ENCODE measurements at places on chromosomes 12 and 14.

GRCh38 chr12:11607313-11608081, 42.0 kb upstream of the ETV6 start:
- DNase-seq, result peak; percentile 68

GRCh38 chr12:47988073-47989022, 15.9 kb downstream of the COL2A1 start:
- peak; percentile 8 for DNase-seq

DNA sequence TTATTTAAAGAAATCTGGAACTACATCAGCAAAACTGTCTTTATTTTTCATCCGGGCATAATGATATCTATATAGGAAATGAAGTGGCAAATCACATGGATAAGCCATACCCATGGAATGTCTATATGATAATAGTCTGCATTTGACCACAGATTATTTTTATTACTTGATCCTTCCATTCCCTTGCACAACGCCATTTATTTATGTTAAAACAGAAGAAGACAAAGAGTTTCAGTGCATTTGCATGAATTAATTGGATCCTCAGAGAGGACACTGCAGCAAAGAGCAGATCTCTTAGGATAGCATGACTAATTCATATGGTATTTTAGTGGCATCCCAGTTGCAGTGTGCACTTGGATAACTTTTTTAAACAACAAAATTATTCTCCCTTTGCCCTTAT, 345.0 kb downstream of the CCDC91 start:
- peak; percentile 65 for DNase-seq

DNA sequence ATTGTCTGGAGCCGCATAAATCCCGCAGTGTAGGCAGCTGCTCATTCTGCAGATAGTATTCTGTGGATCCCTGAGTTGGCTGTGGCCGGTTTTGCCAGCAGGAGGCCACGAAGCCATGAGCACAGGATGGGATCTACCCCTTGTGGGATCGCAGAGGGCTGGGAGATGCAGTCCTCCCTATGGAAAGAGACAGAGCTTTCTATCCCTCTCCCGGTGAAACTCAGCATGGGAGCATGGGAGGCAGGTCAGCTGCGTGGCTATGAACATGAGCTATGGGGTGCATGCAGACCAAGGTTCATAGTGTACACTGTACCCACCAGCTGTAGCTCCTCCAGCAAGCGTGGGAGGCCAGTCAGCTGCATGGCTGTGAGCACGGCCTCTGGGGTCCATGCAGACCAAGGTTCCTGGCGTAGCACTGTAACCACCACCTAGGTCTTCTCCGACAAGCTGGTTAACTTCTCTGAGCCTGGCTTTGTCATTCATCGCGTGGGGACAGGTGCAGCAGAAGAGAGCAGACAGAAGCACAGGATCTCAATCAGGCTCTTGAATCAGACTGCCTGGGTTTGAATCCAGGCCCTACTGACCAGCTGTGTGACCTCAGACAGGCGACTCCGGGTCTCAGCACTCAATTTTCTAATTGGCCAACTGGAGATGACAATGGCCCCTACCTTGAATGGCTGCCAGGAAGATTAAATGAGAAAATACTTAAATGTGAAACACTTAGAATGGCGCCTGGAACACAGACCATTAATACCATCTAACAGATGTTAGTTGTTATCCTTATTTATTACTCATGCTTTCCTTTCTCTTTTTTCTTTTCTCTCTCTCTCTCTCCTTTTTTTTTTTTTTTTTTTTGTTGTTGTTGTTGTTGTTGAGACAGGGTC, 6.0 kb downstream of the BDKRB1 start:
- DNase-seq, result no peak

- peak; percentile 20 for DNase-seq
Observed at GRCh38 chr12:102120886-102121285, 903 bp downstream of the PARPBP start.

DNA sequence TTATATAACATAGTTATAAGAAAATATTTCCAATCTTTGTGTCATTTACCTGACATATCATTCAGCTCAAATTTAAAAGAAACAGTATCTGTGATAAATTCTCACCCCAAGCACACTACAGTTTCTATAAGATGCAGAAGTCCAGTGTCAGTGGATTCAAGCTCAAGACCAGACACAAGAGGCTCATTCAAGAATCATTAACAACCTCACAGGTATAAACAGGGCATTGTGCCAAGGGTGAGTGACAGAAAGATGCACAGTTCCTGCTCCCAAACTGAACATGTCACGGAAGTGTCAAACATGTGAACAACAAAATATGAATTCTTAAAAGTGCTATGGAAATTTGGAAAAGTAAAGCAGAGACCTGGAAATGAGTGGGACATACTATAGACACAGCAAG, 12.8 kb downstream of the ATP2B1 start:
- no peak for DNase-seq

DNA sequence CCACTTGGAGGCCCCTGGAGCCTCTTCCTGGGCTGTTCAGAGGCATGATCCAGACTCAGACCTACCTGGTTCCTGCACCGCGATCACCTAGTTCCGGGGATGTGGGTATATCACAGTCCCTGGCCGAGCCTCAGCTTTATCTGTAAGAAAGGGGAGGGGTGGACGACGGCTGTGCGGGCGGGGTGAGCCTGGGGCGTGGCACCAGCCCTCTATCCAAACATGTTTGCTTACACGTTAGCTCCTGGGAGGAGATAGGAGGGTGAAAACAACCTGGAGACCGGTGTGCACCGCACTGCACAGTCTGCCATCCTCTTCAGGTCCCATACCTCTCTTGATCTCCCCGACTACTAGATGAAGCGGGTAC, 1.2 kb downstream of the ANKRD9 start:
- DNase-seq, result no peak

DNA sequence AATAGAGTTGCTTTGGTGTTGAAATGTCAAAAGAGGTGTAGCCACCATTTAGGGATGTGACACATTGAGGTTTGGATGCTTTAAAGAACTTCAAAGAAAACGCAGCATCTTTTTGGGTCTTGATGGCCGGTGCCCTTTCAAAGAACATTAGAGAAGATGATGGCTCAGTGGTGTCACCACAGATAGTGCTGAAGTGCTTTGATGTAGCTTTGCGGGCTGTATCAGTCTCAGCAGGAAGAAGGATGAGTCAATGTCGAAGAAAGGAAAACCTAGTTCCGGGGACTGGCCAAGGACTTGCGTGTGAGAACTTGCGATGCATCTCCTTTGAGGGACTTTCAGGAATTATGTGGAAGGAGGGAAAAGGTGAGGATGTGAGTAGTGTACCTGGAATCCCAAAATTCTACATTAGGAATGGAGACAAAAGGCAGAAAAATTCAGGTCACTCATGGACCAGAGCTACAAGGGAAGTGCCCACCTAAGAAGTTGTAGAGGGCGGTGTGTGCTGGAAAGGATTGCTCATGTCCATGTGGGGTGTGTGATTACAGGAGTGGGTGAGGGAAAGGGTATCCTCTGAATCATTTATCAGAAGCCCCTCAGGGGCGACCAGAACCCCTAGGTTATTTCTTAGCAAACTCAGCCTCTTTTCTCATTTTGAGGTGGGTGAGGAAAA, 39.7 kb upstream of the GZMB start:
- DNase-seq, result no peak

DNA sequence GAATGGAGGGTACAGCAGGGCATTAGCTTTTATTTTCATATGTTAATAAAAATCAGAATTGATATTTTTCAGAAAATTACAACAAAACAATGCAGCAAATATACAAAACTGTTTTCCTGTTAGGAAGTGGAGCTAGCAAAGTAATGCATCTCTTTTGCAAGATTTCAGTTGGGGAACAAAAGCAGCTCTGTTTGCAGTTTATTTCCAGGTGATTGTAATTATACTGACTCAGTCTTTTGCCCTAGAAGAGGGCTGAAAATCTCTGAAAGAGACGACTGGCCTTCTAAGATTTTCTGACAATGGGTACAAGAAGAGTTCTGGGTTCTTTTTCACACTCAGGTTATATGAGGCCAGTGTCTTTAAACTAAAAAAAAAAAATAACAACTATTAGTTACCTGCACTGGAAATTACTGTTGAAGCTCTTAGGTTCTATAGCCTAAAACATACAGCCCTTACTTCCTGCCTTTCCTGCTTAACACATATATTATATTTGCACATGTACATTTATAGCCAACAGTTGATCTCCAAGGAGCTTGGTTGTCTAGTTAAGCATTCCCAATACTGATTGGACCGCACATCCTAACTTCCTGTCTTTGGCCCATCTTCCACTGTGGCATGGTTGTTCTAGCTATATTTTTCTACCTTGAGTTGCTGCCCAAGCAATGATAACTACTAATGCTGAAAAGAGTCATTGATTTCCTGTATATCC, 199.1 kb upstream of the KRR1 start:
- DNase-seq, result peak; percentile 28

GRCh38 chr14:68816943-68817430, 24.1 kb upstream of the ZFP36L1 start:
- no peak for DNase-seq

- peak; percentile 48 for DNase-seq
Observed at GRCh38 chr14:68253160-68253780, 433.7 kb downstream of the RAD51B start.

GRCh38 chr12:110661337-110661972, 27.5 kb downstream of the HVCN1 start:
- no peak for DNase-seq

GRCh38 chr12:79873201-79873600, 61.7 kb downstream of the PPP1R12A start:
- DNase-seq, result no peak

GRCh38 chr12:99004799-99005466, 359.8 kb downstream of the APAF1 start:
- DNase-seq, result no peak

DNA sequence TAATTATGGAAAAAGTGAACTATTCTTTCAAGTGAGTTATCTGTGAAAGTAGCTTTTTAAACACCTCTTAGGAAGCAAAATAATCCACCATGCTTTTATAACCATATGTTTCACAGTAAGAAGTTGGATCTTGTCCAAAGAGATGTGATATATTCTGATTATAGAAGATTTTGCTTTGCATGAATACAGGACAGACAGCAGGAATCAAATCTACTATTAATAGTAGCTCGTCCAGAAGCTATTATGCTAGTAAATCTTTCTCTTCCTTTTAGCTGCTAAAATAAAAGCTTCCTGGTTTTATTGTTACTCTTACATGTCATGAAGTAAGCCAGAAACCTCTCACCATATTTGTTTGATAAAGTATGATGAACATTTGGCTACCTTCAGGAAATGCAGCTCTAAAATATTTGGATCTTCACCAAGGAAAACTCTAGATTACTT, 257.0 kb downstream of the IPO8 start:
- DNase-seq, result no peak

DNA sequence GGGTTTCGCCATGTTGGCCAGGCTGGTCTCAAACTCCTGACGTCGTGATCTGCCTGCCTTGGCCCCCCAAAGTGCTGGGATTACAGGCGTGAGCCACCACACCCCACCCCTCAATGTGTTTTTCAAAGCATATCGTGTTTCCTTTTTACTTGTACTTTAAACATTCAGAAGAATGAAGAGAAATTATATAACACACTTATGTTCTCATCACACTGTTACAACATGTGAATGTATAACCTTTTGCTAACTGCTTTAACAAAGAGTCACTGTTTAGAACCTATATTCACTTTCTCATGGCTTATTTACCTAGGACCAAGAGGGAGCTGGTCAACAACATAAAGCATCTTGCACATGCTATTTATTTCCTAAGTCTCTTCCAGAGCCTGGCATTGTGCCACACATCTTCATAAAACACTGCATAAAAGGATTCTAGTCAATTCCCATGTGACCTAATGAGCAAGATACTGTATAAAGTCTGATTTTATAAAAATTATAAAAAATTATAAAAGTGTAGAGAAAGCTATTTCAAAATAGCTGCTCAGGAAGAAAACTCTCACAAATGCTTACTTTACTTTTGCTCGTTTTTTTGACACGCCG, 16.0 kb upstream of the ACTR6 start:
- peak; percentile 19 for DNase-seq

DNA sequence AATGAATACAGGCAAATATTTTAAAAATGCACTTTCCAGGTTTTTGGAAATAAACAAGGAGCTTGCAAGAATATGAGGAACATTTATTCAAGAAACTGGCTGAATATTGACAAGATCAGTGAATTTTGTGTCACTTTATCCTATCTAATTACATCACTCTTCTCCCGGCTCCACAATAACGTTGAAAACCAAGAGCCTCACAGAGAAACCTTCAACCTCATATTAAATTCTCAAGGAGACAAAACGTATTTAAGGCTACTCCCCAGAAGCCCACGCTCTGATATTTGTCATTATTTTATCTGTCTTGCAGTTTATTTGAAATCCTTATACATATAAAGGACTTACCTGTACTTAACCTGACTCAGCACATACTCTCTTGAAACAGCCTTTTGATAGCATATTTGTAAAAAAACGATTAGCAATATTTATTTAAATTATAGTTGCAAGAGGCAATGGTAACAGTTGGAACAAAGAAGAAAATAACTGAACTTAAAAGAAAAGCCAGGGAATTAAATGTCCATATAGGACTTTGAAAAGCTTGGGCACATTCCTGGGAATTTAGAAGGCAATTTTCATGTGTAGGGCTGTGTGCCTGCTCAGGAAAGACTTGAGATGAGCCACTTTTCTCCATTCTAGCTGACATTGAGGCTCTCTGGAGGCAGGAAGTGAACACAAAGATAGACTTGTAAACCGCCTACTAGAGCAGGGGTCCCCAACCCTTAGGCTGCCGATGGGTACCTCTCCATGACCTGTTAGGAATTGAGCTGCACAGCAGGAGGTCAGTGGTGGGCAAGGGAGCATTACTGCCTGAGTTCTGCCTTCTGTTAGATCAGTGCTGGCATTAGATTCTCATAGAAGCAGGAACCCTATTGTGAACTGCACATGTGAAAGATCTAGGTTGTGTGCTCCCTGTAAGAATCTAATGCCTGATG, 636.4 kb downstream of the SLC16A7 start:
- DNase-seq, result no peak

DNA sequence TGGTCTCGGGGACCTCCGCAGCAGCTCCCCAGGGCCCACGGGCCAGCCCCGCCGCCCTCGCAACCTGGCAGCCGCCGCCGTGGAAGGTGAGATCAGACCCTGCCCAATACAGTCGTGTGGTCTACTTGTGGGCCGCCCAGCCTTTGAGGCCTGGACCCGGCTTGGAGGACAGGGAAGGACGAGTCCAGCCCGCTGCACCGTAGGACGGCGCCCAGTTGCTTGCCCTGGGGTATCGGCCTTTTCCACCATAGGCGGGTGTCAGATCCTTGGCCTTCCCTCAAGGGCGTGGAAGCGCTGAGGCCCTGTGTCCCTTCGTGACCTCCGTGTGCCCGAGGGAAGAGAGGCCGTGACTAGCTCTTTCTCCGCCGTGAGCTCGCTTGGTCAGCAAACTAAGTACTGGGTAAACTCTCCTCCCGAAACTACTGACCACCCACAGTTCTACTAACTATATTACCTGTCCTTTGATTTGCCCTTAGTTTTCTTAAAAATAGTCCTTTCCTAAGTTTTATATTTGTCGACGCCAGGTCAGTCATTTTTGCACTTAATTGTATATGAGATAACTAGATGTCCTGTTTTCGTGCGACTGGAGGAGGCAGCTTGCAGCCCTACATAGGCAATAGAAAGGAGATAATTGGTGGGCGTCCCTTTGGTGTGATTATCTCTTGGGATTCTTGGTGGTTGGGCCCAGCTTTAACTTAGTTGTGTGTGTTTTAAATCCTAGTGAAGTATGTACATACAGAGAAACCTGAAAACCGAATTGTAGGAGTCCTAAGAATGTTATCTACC, 757 bp downstream of the SLC25A3 start:
- peak; percentile 63 for DNase-seq

- DNase-seq, result no peak
Observed at GRCh38 chr14:58725871-58726270, 88.1 kb downstream of the DACT1 start.

Measured in adipocyte (in vitro differentiated cells).